ENCODE measurements at places on chromosomes 5 and 9.

- DNase-seq: no peak
Observed at GRCh38 chr5:40877371-40877988, 31.8 kb upstream of the C7 start.

GRCh38 chr9:83622433-83622938 lies 457 bp upstream of the IDNK start:
- no peak for DNase-seq

GRCh38 chr9:87428659-87429058 lies 69.0 kb upstream of the DAPK1 start:
- DNase-seq: no peak

DNA sequence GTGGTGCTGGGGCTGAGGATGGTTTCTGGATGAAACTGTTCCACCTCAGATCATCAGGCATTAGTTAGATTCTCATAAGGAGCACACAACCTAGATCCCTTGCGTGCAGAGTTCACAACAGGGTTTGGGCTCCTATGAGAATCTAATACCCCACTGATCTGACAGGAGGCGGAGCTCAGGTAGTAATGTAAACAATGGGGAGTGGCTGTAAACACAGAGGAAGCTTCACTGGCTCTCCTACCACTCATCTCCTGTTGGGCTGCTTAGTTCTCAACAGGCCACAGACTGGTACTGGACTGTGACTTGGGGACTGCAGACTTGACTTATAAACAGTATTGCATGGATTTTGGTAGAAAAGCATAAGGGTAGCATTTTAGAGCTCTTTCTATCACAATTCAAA lies 870.7 kb upstream of the CDH10 start:
- no peak for DNase-seq

DNA sequence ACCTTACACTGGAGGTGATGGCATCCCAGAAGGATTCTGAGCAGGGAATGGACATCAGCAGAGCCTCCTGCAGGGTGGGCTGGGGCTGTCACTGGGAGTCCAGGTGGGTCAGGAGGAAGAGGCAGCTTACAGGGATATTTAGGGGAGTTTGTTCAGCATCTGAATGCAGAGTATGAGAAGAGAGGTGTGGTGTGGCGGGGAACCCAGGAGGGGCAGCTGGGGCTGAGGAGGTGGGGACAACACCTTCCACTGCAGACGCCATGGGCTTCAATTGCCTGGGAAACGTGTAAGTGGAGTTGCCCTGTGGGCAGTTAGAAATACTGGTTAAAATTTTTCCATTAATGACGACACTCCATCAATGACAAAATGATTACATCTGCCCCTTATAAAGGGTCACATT lies 33.5 kb downstream of the S1PR3 start:
- no peak for DNase-seq

DNA sequence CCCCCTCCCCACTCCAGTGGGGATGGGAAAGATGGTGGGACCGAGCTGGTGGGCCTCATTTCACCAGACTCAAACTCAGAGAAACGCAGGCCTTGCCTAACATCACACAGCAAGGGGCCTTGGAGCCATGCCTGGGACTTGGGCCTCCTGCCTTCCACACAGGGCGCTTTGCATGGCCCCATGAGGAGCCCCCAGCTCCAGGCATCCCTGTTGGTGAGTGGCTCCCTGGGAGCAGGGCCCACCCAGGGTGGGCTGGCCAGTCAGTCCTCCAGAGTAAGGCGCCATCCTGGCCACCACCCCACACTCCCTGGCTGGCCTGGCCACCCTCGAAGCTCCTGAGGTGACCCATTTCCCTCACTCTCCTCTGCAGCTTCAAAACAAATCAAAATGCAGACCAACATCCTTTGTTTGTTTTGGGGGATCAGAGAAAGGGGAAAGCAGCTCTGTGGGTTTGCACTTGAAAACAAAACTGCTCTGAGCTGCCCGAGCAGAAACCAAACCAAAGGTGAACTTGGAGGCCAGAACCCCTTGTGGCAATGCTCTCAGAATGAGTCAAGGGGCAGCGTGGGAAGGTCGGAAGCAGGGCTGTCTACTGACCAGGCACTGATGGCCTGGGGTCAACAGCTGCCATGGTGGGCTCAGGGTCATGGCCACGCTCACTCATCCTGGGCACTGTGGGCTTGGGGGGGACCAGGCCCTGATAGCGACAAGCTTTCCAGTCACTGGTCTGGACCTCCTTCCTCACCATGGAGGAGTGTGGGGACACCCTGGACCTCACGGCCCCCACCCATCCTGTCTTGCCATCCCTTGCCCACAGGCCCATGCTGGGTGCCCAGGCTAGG lies 37.0 kb upstream of the VDAC1 start:
- no peak for DNase-seq

GRCh38 chr9:83584995-83585394 lies 37.9 kb upstream of the IDNK start:
- no peak for DNase-seq

GRCh38 chr5:73793911-73794310 lies 167.9 kb downstream of the ARHGEF28 start:
- no peak for DNase-seq

DNA sequence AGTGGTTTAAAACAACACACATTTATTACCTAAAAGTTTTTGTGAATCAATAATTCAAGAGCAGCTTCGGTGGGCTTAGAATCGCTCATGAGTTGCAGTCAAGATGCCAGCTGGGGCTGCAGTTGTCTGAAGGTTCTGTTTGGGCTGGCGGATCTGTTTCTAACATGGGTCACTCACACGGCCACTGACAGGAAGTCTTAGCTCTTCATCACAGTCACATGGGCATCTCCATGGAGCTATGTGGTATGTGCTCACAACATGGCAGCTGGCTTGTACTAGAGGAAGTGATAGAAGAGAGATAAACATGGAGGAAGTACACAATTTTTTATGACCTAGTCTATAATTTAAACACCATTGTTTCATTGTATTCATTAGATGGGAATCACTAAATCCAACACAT lies 11.2 kb downstream of the KLHL9 start:
- no peak for DNase-seq

DNA sequence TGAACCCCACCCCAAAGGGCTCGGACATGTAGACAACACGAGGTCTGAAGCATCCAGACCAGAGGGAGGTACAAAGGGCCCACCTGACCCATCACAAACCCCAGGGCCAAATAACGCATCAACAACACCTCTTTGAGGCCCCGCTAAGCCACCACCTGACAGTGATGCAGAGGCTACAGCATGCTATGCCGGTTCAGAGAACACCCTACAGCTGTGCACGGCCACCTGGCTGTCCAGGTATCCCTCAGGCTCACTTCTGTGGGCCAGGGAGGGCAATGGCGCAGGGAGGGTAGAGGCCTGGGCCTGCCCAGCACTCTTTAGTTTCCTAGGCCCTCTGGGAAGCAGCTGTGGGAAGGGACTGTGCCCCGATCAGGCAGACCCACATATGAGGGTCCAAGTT lies 190.1 kb downstream of the CDK5RAP2 start:
- no peak for DNase-seq

DNA sequence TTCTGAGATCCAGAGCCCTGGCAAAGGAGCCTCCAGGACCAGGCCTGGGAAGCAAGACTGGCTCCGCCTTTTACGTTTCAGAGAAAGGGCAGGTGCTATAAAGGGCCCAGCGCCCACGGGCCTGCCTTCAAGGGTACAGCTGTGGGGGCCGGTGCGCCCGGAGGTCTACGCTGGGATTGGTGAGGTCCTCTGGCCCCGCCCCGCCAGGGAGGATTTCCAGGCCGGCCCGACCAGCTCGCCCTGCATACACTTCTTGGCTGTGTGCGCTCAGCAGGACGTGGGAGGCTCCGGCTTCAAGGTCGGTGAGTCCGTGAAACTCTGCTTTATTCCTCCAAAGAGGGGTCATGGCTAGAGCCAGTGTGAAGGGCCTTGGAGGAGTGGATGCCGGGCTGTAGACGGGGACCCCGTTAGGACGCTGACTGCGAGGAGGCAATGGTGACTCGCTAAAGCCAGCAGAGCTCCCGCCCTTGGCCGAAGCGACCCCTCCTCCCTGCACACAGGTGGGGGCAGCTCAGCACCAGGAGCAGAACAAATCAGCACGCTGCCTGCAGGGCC lies at the start of gene CKMT2:
Gene CKMT2 (plus strand): TSS at position 243 of the 555 bp plus-strand sequence. CDS start 17,811 bp downstream, outside the sequence.
- peak; percentile 77 for DNase-seq

DNA sequence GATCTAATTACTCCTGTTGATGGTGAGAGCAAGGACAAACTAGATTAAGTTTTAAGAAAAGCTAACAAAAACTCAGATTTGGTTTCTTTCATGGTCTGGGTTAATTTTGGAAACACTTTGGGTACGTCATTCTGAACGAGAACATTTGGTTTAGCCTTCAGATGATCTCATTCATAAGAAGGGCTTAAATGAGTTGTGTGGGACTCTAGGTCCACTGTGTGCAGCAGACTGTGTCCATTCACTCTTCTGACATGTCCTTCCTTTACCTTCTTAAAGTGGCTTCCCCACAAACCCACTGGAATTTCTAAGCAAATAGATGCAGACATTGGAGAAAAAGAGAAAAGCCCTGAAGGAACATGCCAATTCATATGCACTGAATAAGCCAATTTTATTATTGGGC lies 96.8 kb downstream of the FBXO4 start:
- no peak for DNase-seq

- DNase-seq: no peak
Observed at GRCh38 chr9:32423371-32423770, 38.9 kb downstream of the ACO1 start.

GRCh38 chr5:109325456-109325855 lies 84.3 kb downstream of the PJA2 start:
- DNase-seq: no peak
